ENCODE measurements at places on chromosomes 7 and 10. TPM values are rescaled to one million over a fixed set of nuclear protein-coding genes. Genes with fewer than 3 reads are reported as not detected.

GRCh38 chr7:79159040-79159664 lies 294.3 kb downstream of the MAGI2 start:
- DNase-seq: no peak

DNA sequence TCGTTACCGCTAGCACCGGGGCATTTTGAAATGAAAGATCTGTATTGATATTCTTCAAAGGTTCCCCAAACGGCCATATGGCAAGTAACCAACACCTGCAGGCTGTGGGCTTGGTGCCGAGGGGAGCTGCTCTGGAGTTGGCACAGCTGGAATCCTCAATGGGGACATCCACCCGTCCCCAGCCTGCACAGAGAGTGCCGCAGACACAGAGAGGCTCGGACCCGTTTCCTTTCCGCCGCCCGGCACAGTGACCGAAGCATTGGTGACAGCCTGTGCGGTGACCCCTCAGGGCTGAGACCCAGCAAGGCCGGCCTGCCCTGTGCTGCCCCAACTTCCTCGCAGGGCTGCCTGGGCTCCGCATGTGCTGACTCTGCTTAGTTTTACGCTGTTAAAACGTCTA lies 4.5 kb downstream of the CFAP46 start:
- peak; percentile 92 for DNase-seq

DNA sequence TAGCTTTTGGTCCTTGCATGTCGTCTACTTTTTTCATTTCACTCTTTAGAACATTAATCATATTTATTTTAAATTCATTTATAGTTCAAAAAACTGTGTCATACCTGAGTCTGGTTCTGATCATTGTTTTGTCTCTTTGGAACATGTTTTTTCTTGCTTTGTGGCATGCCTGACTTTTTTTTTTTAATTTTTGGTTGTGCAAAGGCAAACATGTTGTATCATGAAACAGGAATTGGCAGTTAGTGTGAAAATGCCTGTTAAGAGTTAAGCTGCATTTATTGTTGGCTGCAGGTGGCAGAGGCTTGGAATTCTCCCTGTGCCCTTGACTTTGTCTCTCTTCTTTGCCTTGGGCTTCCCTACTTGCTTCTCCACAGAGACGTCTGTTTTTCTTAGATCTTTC lies 525.0 kb upstream of the ADARB2 start:
- no peak for DNase-seq

MEIG1 gene
- not detected for total RNA-seq

DNA sequence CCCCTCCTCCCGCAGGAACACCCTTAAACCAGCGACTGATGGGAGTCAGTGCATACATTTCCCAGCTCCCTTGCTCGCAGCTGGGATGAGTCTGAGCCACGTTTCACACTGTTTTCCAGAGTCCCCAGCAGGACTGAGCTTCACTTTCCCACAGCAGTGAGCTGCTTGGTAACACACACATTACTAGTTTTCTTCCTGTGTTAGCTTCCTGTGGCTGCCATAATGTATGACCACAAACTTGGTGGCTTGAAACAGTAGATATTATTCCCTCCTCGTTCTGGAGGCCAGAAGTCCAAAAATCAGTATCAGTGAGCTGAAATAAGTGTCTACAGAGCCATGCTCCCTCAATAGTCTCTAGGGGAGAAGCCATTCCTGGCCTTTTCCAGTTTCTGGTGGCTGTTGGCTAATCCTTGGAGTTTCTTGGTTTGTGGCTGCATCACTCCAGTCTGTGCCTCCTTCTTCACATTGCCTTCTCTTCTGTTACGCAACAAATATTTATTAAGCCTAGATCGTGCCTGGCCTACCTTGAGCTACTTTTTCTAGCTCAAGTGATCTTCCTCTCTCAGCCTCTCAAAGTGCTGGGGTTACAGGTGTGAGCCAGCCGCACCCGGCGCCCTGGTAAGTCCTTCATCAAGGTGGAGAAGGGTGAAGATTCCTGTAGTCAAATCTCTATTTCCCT lies 26.2 kb upstream of the CARD11 start:
- no peak for DNase-seq

- DNase-seq: no peak
These were observed 45.8 kb upstream of the GLCCI1 start for GRCh38 chr7:7922684-7923385.
